Activated naive CD8-positive, alpha-beta T cell treated with anti-CD3 and anti-CD28 coated beads, Interleukin-2, amount 10 ng/mL, durations not matched to agents 7 days and 5 days (primary cell): ENCODE measurements at places on chromosomes 12 and 14.

- no peak for DNase-seq
- no peak overlapping the region for H3K4me3 ChIP-seq
- H3K4me1 ChIP-seq, result no peaks in the 10 kb centered on the region
These were observed 75.1 kb downstream of the CLMN start for GRCh38 chr14:95244587-95244986.

DNA sequence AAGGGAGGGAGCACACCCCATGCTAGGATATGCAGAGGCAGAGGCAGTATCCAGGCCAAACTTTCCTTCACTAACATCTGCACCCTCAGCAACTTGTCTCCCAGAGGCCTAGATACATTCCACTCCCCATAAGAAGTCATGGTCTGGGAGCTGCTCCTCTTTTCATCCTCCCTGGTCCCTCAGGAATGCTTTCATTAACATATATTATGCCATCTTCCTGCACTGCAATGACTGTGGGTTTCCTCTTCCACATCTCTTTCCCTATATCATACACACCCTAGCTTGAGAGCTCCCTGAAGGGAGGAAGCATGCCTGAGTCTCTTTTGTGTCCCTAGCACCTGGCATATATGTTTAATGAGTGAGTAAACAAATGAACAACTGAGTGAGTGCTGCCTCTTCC lies 8.6 kb downstream of the DDN start:
- H3K4me3 ChIP-seq, result no peak overlapping the region
- DNase-seq, result no peak
- no peaks in the 10 kb centered on the region for H3K36me3 ChIP-seq
- peaks cover 67% of the 10 kb centered on the region for H3K27me3 ChIP-seq
- H3K4me1 ChIP-seq, result peaks cover 12% of the 10 kb centered on the region
- H3K27ac ChIP-seq, result no peak overlapping the region

DNA sequence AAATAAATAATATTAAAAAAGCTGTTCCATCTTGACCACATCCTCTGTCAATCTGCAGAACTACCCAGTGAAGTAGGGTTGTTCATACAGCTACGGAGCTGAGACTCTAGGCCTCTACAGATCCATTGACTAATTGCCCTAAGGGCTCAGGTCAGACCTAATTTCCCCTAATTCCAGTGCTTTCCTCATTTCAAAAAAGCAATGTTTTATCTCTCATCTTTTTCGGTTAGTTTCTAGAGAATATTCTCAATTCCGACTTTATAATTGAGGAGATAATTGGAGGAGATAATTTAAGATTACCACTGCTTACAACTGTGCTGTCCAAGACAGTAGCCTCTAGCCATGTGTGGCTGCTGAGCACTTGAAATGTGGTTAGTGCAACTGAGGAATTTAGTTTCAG lies 167.1 kb downstream of the KIF21A start:
- peaks cover 20% of the 10 kb centered on the region for H3K27me3 ChIP-seq
- no peak for DNase-seq
- no peaks in the 10 kb centered on the region for H3K36me3 ChIP-seq

- no peak for DNase-seq
- no peaks in the 10 kb centered on the region for H3K27me3 ChIP-seq
- H3K36me3 ChIP-seq, result peaks cover 7% of the 10 kb centered on the region
- peaks cover 75% of the 10 kb centered on the region for H3K4me1 ChIP-seq
These were observed 2.4 kb downstream of the VPS37B start for GRCh38 chr12:122893208-122894153.

- H3K4me1 ChIP-seq, result peaks cover 4% of the 10 kb centered on the region
- no peak overlapping the region for H3K27ac ChIP-seq
- no peaks in the 10 kb centered on the region for H3K36me3 ChIP-seq
- H3K27me3 ChIP-seq, result peaks cover 22% of the 10 kb centered on the region
- no peak overlapping the region for H3K4me3 ChIP-seq
These were observed 405.3 kb downstream of the MED13L start for GRCh38 chr12:115872212-115872611.

DNA sequence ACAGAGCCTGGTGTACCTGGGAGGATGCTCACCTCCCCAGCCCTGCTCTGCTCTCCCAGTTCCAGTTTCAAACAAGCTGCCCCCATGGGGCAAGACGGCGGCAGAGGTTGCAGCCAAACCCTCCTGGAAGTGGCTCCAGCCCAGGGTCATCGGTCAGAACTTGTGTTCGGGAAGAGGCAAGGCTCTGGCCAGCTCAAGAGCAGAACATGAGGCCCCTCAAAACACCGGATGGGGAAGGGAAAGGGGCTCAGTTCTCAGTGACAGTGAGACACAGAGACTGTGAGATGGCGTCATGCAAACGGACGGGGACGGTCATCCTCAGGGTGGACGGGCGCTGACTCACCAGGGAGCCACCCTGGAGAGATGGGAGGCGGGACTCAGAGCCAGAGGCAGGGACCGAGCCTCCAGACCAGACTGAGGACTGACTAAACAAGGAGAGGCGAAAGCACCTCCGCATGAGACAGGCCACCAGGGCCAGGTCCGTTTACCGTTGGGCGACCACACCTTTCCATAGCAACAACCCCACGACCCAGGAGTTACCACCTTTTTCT lies 63.9 kb upstream of the GALNT9 start:
- no peak overlapping the region for H3K4me3 ChIP-seq
- no peaks in the 10 kb centered on the region for H3K4me1 ChIP-seq
